NCI-H187 (cell line): ENCODE measurements at places on chromosomes 4 and X.

GRCh38 chrX:29281078-29281742 lies 694.0 kb downstream of the IL1RAPL1 start:
- no peak for DNase-seq

DNA sequence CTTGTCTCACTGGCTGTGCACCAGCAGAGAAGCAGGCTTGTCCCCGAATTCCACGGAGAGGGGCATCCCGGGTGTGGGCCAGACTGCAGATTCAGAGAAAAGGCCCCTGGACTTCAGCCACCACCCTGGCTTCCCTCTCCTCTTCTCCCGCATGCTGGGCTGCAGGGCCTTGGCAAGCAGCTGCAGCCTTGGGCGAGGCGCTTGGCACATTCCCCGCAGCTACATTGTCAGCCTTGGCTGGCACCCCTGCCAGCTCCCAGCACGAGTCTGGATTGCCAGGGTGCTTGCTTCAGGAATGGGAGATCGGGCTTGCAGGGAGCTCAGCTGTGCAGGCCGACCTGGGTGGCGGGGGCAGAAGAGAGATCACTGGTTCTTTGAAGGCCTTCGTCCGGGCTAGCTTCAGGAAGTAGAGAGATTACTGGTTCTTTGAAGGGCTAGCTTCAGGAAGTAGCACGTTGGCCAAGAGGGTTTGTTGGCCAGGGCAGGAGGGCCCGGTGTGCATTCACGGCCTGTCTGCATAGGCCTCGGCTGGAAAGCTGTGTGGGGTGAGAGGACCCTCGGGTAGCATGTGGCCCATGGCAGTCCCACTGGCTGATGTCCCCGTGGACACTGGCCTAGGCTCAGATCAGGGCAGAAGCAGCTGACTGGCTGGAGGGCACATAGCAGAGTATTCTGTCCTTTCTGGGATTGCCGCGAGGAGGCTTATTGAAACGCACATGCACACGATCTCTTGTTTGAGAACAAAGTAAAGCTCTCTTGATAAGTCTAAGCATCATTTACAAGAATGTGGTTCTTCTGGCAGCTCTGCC lies 2.7 kb downstream of the ABCD1 start:
- DNase-seq, result no peak

DNA sequence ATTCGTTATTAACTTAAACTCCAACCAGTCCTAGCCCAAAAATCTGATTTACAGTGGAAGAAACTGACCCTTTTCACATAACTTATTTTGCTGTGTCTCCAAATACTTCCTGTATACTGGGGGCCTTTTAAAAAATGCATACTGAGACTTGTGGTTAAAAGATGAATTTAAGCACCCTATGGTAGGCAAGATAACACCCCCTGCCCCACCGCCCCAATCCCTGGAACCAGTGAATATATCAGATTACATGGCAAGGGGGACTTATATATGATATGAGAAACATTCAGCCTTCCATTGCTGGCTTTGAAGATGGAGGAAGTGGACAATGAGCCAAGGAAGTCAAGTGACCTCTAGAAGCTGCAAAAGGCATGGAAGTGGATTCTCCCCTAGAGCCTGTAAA lies 3.1 kb upstream of the CLCN3 start:
- DNase-seq, result no peak

DNA sequence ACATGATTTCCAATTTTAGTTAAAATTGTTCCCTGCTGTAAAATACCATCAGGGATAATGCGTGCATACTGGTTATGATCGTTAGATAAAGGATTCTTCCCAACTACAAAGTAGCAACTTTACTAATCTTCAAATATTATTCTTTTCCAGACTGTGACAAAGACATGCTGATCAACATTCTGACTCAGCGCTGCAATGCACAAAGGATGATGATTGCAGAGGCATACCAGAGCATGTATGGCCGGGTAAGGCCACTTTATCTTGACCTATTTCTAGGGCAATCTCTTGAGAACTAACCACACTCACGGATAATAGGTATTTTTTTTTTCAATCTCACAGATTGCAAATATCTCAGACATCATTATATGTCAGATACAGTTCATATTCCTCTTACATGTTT lies 47.0 kb downstream of the ANXA10 start:
- no peak for DNase-seq

DNA sequence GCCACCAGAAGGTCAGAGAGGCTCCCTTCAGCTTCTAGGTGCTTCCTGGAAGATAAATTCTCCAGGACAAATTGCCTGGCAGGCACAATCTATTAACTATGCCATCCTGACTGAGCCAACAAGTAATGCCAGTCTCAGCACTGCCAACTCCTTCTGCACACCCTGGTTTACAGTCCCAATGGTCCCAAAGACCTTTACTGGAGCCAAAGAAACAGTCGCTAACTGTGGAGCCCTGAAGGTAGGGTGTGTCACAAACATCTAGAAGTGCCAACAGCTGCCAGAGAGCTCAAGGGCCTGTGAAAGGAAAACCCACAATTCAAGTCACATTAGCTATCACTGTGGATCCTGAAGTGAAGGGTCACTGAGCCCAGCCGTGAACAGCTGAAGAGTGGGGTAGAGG lies 34.9 kb upstream of the CITED1 start:
- DNase-seq, result no peak

GRCh38 chr4:84804136-84804535 lies 162.4 kb downstream of the WDFY3 start:
- no peak for DNase-seq

DNA sequence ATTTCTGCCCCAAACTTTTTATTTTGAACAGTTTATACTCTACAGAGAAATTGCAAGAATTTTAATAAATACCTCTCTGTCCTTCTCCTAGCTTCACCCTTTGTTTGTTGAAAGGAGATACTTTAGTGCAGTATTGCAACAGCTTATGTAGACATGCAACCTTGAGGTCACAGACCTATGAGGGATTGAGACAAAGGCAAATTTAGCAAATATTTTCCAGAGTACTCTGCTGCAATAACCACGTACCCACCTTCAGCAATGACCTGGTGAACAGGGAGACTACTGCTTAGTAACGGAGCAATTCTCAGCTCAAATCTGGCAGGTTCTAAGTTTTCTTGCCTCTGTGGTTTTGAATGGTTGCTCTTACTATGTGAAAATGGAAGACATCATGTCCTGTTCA lies 13.2 kb downstream of the FGA start:
- DNase-seq, result no peak

GRCh38 chr4:150572704-150573504 lies 9.0 kb upstream of the MAB21L2 start:
- no peak for DNase-seq

GRCh38 chrX:110006821-110007375 lies 4.0 kb downstream of the TMEM164 start:
- no peak for DNase-seq

- no peak for DNase-seq
Observed at GRCh38 chr4:152050106-152050505, 289.3 kb upstream of the GATB start.

- no peak for DNase-seq
Observed at GRCh38 chrX:2955281-2955680, 26.1 kb upstream of the ARSD start.

DNA sequence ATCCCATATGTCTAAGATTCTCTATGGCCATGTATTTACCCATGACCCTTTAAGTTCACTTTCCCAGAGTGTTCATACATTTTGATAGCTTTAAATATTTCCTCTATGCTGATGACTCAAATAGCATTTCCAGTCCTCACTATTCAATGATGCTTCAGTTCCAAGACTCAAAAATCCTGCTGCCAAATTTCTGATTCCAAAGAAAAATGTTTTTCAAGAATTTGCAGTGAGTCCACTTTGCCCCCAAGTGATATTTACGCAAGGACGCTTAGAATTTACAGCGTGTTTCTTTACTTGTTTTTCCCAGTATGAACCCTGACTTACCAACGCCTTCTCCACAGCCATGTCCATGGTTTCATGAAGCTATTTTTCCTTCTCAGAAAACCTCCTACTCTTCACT lies 127.9 kb upstream of the PCDH18 start:
- DNase-seq, result no peak

- DNase-seq, result no peak
Observed at GRCh38 chrX:130775849-130776248, 127.2 kb downstream of the ENOX2 start.

GRCh38 chr4:77959566-77960338 lies 97.1 kb downstream of the MRPL1 start:
- DNase-seq, result peak; percentile 24

GRCh38 chrX:117096528-117096927 lies 633.8 kb upstream of the CT83 start:
- DNase-seq, result no peak

DNA sequence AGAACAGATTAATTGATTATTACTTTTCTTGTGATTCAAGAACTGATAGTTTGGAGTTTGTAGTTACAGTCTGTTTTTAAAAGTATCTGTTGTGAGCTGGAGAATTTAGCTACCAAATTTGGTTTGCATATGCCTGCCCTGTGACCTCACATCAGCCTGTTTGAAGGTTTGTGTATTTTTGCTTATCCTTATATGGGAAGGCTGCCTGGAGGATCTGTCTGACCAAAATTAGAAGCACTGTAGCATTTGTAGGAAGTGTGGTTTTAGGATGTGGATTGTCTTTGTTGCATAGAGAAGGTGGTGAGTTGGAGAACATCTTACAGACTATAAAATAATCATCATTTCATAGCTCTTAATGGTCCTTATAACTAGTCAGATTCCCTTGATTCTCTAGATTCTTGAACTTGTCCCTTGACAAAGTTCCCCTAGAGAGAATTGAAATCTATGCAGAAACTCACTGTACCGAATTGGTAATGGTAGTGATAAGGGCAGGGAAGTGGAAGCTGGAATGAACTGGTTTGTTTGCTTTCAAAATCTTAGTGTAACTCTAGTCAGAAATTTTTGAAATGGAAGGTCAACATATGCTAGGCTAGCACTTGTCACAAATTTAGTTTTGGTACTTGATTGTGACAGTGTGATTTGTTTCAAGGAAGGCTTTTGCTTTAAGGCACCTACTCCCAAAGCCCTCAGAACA lies 57.3 kb downstream of the SH3BGRL start:
- no peak for DNase-seq

DNA sequence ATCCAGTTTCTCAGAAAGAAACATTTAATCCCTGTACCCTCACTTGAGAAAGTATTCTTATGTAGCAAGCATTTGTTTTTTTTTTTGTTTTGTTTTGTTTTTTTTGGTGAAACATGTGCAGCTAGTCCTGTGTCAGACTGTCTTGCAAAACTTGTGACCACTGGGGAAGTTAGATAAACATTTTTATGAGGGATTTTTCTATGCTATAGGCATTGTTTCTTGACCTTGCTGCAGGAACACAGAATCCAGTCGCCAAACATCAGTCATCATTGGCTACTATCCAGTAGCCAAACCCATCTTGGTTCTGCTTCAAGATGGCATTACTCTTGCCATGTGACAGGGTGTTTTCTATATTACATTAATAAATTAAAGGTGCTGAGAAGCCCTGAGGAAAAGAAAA lies 7.7 kb upstream of the MAPK10 start:
- no peak for DNase-seq

GRCh38 chr4:139368998-139369397 lies 66.7 kb upstream of the NDUFC1 start:
- DNase-seq, result no peak

GRCh38 chr4:77800483-77801259 lies 18.5 kb downstream of the CNOT6L start:
- DNase-seq, result no peak

DNA sequence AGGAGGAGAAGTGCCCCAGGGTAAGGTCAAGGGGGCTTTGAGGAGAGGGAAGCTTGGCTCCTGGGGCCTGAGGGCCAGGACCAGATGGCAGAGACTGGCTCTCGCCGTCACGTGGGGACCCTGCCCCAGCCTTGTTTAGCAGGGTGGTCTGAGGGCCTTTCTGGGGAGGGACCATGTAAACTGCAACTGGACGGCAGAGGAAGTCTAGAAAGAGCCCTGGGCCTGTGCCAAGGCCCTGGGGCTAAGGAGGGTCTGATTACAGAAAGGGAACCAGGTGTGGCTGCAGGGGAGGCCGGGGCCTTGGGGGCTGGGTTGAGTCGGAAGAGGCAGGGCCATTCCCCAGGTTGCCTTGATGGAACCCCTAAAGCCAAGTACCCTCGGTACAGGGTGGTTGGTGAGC lies 1.8 kb upstream of the HGFAC start:
- DNase-seq, result no peak
